ENCODE measurements at places on chromosomes 13 and 19.

DNA sequence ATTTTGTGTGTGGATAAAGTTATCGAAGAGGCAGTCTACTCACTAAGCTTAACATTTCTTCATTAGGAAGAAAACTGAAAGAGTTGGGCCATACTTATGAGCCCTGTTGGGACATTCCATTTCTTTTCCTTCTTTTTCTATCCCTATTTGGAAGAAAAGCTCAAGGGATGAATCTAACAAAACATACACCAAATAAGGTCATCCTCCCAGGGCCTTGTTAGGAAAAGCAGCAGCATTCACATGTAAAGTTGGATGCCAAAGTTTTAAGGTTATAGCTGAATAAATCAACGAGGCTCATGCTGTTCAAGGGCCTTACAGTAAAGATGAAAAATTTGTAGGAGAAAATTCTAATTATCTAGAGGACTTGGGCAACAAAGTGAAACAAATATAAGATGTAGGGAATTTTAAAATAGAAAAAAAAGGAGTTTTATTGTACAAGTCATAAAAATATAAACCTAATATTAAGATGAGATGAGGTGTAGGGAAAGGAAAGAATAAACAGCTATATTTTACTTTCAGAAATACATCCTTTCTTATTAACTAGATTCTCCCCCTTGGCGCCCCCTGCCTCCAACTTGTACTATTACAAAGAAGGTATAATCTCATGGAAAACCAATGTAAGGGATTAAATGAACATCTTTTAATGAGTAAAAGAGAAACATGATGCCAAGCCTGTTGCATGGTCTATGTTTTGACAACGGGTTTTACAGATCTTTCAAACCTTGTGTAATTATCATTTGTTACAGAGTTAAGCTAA, 160.4 kb downstream of the PCDH20 start:
- DNase-seq: no peak

- no peak for DNase-seq
These were observed 46.1 kb downstream of the HSPH1 start for GRCh38 chr13:31115616-31116015.

DNA sequence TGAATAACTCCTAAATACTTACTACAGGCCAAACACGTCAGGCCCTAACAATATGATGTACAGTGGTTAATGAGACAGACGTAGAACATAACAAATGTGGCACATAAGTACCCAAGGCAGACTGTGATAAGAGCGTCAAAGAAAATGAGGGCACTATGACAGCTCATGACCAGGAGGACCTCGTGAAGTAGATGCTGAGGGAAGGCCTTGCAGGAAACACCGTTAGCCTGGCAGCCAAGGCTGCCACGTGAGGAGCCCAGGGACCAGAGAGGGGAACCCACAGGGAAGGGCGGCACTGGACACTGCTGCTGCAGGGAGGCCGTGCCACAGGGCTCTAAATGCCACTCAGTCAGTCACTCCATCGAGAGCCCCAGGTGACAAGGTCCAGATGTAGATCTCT, 5.7 kb downstream of the TUBGCP3 start:
- DNase-seq: no peak

- no peak for DNase-seq
These were observed 80.7 kb upstream of the OLFM4 start for GRCh38 chr13:52947921-52948373.

DNA sequence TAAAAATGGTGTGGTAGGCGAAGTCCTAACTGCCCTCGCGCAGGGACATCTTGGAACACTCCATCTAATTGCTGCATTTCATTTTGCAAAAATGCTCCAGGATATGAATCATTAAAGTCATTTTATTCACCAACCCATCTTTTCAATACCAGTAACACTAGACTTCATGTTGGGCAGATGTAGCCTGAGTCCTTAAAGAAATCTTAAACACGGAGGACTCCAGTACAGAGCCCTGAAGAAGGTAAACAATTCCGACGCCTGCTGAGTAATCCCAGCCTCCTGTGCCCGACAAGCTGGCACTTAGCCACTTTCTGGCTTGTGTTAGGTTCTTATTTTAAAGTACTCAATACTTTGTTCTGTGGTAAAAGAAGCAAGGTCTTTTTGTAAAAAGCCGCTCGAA, 58.0 kb upstream of the IRS2 start:
- DNase-seq: no peak

DNA sequence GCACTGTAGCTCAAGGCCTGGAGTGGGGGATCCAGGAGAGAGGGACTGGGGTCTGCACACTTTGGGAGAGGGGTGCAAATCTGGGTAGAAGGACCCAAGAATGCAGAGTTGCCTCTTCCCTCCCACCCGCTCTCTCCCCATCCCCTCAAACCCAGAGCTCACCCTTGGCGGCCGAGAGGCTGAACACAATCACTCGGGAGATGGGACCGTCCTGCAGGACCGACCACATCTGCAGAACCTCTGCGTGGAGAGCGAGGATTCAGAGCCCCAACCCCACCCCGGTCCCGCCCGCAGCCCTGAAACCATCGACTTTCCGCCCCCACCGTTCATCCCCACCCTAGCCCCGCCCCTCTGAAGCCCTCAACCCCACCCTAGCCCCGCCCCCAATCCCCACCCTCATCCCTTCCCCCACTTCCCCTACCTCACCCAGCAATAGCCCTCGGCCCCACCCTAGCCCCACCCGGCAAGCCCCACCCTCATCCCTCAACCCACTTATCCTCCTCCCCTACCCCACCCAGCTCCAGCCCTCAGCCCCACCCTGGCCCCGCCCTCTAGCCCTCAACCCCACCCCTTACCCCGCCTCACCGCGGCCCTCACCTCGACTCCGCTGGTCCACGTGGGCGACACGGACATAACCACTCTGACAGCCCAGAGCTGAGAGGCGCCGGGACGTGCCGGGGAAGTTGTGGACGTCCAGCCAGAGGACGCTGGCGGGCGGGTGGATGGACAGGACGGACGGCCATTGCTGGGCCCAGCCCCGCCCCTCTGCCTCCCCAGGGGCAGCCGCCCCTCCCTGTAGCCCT, 4.1 kb downstream of the KPTN start:
- no peak for DNase-seq

DNA sequence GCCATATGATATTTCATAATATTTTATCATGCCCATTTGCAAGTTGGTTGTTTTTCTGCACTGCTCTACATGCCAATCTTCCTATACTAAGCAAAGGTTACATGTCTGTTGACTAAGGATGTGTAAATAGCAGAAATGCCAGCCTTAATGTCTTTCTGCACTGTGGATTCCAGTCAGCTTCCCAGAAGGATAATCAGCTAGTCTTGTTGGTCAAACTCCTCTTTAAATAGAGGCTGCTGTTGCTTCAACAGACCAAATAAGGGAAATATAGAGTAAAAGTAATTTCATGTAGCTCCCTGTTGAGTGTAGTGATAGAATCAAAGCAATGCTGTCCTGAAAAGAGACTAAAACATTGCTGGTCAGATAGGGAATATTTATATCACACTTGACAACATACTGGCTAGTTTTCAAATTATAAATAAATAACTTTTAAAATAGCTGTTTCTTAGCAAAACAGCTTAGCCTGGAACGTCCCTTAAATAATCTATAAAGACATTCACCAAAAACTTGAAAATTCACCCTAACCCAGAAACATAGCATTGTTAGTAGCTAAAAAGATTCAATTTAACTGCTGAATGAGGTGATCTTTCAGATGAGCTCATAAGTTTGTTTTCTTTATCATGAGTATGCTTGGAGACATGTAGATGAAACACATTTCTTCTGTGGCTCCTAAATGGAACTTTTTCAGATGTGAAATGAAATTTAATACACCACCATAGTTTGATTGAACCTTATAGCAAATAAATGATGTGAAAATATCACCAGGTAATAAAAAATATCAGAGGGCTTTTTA, 56.6 kb downstream of the FRY start:
- DNase-seq: no peak

GRCh38 chr19:1000095-1000494, at the start of gene GRIN3B:
Gene GRIN3B (plus strand): TSS chr19:1000419. CDS start chr19:1000438, 19 bp downstream.
- no peak for DNase-seq

DNA sequence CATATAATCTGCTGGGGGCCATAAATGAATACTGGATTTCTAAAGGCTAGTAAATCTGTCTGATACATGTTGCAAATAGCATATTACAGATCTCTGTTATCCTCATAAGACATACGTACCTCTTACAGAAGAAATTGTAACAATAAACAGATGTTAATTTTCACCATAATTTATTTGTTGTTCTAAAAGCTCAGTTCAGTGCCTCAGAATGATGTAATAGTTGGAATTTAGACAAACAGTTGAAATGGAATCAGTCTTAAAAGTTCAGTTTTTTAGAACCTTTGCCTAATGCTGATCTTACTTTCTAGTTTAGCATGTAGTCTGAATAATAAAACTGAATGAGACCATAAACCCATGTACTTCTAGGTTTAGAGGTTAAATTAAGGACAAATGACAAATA, 43.1 kb downstream of the B3GLCT start:
- DNase-seq: no peak

- DNase-seq: no peak
These were observed 12.4 kb downstream of the CDX2 start for GRCh38 chr13:27956576-27957300.

DNA sequence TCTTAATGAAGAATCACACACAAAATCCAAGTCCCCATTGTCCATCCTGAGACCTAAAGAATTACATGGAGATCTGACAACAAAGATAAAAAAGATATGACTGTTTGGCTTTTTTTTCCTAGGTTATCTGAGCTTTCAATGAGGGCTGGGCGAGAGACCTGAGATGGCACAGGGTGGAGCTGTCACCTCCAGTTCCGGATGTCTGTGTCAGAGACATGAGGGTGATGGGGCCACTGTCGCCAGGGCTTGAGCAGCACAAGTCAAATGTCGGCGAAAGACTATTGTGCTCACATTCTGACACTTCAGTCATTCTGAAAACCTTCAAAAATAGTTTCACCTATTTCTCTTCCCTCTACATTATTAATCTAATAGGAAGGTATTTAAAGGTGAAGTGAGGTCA, 65.7 kb downstream of the SLC7A1 start:
- DNase-seq: no peak

- no peak for DNase-seq
These were observed 17.2 kb upstream of the PDCD5 start for GRCh38 chr19:32563761-32564160.

DNA sequence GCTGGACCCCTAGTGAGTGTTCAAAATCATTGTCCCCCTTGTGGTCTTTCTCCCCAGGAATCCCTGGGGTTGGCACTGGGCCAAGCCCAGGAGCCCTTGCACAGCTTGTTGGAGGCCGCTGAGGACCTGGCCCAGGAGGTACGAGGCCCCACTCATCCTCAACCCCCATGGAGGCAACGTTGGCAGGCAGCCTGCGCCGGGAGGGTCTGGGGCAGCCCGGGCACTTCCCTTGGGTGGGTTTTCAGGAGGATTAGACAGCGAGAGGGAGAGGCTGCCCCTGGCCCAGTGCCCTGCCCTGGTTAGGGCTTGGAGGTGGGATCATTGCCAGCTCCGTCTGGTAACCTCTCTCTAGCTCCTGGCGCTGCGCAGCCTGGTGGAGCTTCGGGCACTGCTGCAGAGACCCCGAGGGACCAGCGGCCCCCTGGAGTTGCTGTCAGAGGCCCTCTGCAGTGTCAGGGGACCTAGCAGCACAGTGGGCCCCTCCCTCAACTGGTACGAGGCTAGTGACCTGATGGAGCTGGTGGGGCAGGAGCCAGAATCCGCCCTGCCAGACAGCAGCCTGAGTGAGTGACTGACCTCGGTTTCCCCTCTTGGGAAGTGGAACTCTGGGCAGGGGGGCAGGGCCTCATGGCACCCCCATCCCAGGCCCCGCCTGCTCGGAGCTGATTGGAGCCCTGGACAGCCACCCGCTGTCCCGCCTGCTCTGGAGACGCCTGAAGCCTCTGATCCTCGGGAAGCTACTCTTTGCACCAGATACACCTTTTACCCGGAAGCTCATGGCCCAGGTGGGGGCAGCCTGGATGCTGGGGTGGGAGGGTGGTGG, 3.0 kb downstream of the ABCA7 start:
- no peak for DNase-seq

All from stimulated activated CD4-positive, alpha-beta T cell treated with anti-CD3 and anti-CD28 coated beads, Interleukin-1b, Interleukin-23, amount 100 ng/mL, for 24 hours (primary cell).